ENCODE measurements at places on chromosomes 5 and 9. TPM values are rescaled to one million over a fixed set of nuclear protein-coding genes. Genes with fewer than 3 reads are reported as not detected.

Gene ANKRD34B
- not detected for total RNA-seq

Gene UGT3A2
- not detected for total RNA-seq

GRCh38 chr9:5805478-5805877 is 27.4 kb downstream of the ERMP1 start:
- no peak for DNase-seq

- DNase-seq = no peak
These were observed 493.7 kb downstream of the ENC1 start for GRCh38 chr5:74146796-74147195.

DNA sequence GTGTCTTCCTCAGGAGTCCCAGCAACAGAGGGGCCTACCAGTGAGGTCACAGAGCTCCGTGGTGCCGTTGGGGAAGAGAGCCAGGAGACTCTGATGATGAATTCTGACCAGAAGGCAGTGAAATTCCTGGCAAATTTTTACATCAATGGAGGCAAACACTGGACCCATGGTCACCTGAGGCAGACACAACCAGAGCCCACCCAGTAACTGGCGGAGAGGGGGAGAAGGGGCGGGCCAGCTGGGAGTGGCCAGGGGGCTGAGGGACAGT is at the start of gene STPG3:
STPG3 (plus strand) TSS at position 93 of the 268 bp plus-strand sequence; CDS start at position 94, 1 bp downstream.
- DNase-seq = no peak

DNA sequence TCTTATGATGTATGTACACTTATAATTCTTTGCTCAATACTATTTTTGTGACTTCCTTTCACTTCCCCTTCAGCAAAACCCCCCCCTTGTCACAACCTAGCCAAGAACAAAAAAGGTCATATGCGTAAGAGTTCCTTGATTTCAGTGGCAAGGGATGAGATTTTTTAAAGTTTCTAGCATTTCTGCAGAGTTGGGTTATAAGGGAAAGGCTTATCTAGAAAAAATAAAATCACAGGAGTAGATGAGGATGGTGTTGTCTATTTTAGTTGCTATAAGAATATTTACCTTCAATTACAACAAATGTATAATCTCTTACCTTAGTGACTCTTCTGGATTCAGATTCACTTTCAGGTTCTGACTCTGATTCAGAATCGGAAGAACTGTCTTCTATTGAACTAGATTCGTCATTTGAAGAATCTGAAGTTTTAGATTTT is 184.6 kb downstream of the AP3B1 start:
- no peak for DNase-seq
